ENCODE measurements at places on chromosomes 16 and 17. TPM values are rescaled to one million over a fixed set of nuclear protein-coding genes. Genes with fewer than 3 reads are reported as not detected.

Gene MFSD6L
- total RNA-seq, result under 0.01 TPM

Gene MT1M
- total RNA-seq, result 0.34 TPM

Gene RAB11FIP3
- 24.7 TPM for total RNA-seq

Gene MTSS2
- total RNA-seq, result 73.8 TPM

Gene DECR2
- total RNA-seq, result 4.8 TPM

Gene ABCC11
- 0.34 TPM for total RNA-seq

Gene TBC1D3C
- total RNA-seq, result not detected

Gene ARHGAP44
- total RNA-seq, result 4.1 TPM
